ENCODE measurements at places on chromosomes 1 and 21.

- no peak for DNase-seq
Measured at GRCh38 chr1:5950201-5950895, 41.9 kb downstream of the NPHP4 start.

DNA sequence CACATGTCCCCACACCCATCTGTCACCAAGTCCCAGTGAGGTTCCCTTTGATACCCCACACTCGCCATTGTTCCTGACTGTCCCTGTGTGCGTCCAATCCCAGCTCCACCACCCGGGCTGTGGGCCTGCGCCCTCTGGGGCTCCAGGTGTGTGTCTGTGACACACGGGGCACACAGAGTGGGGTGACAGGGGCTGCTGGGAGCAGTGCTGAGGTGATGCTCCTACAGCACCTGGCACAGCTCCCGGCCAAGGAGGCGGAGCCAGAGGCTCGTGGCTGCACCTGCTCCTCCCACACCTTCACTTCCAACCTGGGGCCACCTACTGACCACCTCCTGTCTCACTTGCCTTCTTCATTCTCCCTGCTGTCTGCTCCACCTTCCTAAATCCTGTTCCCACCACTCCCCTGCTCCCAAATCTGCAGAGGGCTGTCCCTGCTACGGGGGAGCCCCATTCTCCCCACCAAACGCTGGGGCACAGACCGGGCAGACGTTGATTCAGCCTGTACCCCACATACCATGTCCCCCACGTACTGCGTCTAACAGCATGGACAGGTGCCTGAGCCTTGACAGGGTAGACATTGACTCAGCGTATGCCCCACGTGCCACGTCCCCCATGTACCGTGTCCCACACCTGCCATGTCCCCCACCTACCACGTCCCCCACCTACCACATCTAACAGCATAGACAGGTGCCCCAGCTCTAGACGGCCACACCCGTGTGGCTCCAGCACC, 16.4 kb downstream of the WDR4 start:
- DNase-seq = no peak

- DNase-seq = no peak
Measured at GRCh38 chr1:207219979-207220889, 101.2 kb upstream of the CD55 start.

DNA sequence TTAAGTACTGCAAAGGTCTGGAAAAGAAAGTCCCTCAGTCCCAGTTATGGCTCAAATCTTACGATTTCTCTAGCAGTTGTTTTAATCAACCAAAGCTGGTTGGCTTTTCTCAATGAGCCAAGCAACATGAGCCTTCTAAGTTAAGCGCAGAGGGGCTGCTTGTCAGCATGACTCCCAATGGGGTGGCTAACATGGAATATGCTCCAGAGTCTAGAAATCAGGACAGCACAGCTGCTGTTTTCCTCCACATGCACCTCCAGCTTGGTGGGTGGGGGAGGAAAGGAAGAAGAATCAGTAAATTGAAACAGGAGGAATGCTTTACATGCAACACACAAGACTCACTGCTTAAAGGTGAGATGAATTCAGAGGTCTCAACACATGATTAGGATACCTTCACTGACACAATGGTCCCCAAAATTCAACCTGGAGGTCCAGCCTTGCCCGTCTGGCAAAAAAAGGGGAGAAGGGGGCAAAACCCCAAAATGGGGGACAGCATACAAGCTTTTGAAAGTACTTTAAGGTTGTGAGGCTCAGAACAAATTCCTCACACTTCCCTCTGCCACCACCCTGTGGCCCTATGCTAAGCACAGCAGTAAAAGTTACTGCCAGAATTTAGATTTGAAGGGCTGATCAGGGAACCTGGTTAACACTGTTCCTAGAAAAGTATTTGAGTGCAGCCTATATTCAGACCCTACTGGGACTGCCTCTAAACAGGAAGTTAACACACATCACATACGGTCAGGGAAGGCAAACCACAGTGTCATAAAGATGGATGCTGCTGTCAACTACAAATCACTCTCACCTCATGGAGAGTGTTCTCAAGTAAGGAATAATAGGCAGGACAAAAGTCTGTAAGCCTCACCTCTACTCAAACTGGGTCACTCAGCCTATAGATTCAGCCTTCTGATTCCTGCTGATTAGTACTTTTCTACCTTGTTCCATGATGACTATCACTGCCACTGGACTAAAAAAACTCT, 2.6 kb downstream of the GATAD2B start:
- peak; percentile 23 for DNase-seq

DNA sequence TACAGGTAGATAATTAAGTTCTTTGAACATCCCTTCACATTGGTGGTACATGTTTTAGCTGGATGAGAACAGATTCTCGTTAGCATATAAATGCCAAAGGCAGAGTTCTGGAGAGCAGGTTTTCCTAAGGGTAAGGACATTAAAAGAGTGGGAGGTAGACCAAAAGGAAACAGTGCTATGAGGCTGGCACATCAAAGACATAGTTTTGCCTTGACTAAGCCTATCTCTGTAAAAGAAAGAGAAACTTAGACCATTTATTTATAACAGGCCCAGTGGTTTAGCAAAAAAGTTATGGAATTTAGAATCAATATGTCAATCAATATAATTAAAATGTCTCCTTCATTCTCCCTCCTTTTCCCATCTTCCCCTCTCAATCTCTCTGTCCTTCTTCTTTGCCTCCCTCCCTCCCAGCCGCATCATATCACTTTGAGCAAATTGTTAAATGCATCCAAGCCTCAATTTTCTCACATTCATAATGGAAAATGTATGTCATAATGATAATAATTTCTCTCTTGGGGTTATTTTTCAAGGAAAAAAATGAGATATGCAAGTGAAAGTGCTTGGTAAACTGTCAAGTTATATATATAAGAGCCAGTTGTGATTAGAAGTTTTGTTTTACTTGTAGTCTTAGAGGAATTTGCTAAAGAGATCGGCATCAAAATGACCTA, 209.9 kb upstream of the SGIP1 start:
- no peak for DNase-seq

DNA sequence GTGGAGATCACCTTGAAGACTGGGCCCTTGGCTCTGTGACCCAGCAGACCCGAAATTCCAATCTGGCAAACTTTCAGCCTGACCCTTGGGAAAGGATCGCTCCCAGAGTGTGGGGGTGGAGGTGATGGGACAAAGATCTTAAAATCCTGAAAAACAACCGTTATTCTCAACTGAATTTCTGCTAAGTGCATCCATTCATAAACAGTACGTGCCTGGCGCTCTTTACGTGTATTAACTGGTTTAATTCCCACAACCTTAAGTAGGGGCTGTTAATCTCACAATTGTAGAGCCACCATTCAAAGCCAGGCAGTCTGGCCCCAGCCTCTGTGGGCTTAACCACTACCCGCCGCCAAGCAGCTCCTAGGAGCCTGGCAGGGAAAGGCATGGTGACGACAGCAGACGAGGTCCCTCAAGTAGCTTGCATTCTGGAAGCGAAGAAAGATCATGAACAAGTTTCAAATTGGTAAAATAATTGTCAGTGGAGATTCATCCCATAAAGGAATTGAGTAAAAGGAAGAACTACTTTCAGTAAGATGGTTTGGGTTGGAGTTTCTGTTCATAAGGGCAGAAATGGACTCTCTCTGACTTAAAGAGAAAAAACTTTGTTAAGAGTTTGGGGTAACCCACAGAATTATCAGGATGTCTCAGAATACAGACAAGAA, 11.4 kb upstream of the RGS16 start:
- no peak for DNase-seq

DNA sequence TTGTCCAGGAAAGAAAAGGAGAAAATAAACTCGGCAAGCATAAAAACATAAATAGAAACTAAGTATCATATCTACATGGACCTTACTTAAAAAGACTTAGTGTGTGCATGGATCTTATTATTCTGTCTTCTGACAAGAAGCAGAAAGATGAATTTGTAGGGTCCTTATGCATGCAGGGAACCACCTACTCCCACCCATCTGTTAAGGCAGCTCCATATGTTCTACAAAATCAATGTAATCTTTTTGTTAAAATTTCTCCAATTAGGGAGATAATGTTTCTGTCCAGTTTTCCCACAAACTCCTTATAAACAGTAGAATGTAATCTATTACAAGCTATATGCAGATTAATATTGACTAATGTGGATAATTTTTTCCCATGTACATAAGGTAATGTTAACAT, 13.9 kb upstream of the PTPN14 start:
- no peak for DNase-seq

DNA sequence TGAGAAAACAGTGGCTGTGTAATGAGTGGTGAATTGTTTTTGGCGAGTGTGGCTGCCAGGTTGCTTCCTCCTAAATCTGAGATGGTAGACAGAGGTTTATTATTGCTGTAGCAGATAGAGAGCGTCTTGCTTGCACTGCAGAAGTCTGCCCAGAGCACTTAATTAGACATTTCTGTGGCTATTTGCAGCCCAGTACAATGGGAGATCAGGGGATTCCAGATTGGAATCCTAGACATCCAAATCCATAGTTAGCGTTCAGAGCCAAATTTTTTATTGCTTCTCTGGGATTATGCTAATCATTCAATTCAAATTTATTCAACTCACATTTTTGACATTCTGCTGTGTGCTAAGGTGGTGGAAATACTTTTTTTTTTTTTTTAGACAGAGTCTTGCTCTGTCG, 30.0 kb downstream of the KIF26B start:
- DNase-seq = no peak

- no peak for DNase-seq
Measured at GRCh38 chr1:18951818-18952391, 4.6 kb downstream of the IFFO2 start.

- DNase-seq = no peak
Measured at GRCh38 chr1:173715538-173715844, 710 bp downstream of the KLHL20 start.

GRCh38 chr1:228007801-228008341, 1.1 kb downstream of the WNT3A start:
- DNase-seq = no peak

DNA sequence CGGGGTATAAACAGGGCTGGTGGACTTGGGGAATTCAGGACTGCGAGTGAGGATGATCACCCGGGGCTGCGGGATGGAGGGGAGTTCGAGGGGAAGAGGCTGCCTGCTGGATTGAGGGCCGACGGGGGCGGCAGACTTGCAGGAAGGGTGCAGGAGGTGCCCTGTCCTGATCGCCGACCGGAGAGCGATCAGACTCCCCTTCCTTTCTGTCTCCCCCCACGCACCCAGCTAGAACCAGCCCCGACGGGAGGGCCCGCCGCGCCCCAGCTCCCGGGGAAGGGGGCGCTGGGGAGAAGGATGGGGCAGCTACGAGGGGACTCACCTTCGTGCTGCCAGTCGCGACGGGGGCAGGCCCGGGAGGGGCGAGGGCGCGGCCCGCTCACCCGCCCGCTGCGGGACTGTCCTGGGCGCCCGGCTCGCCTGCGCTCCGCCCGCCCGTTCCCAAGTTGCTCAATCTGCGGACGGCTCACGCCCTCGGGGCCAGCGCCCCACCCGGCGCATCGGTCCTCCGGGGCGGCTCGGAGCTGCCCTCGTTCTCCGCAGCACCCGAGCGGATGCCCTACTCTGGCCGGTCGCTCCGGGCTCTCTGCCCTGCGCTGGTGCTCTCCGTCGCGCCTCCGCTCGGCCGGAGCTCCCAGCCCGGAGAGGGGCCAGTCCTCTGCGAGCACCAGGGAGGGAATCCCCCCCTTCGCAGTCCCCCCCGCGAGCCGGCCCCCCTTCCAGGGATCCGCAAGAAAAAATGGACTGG, at the start of gene RSPO1:
Gene RSPO1, minus strand, starts transcription at position 649 of the 748 bp plus-strand sequence. CDS start 5,231 bp downstream, outside the sequence.
- DNase-seq = peak; percentile 40

DNA sequence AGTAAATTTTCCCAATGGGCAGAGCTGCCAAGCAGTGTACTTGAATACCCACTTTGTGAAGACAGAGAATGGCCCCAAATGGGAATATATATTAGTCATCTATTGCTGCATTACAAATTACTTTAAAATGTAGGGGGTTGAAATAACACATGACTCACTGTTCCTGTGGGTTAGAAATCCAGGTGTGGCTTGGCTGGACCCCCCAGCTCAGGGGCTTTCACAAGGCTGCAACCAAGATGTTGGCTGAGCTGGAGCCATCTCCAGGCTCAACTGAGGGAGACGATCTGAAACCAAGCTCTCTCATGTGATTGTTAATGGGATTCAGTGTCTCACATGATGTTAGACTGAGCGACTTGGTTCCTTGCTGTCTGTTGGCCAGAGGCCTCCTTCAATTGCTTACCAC, 33.4 kb upstream of the ARHGAP29 start:
- DNase-seq = no peak

GRCh38 chr1:52674497-52675384, 23.4 kb downstream of the COA7 start:
- no peak for DNase-seq

GRCh38 chr1:119431836-119432235, 16.9 kb downstream of the HSD3B2 start:
- DNase-seq = no peak

GRCh38 chr1:109649491-109649914, 6.4 kb upstream of the GSTM4 start:
- DNase-seq = no peak

DNA sequence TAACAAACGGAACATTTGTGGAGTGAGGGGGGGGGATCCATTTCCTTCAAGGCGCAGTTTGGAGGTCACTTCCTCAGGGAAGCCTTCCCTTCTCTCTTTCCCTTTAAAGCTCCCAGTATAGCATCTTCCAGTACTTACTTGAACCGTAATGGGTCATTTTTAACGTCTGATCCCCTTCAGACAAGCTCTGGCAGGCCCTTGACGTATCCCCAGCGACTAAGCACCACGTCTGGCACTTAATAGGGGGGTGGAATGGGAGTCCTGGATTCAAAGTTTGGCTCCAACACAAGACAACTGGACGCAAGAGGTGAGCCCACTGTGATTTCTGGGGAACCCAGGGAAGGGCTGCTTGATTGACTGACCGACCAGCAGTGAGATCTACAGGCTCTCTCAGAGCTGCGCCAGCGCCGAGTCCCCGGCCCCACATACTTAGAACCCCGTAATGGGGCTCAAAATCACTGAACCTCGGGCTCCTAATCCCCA, 441 bp downstream of the YARS1 start:
- DNase-seq = no peak

- no peak for DNase-seq
Measured at GRCh38 chr1:198860371-198860770, 221.5 kb downstream of the PTPRC start.

- no peak for DNase-seq
Measured at GRCh38 chr1:10674222-10674621, 122.2 kb downstream of the CASZ1 start.

DNA sequence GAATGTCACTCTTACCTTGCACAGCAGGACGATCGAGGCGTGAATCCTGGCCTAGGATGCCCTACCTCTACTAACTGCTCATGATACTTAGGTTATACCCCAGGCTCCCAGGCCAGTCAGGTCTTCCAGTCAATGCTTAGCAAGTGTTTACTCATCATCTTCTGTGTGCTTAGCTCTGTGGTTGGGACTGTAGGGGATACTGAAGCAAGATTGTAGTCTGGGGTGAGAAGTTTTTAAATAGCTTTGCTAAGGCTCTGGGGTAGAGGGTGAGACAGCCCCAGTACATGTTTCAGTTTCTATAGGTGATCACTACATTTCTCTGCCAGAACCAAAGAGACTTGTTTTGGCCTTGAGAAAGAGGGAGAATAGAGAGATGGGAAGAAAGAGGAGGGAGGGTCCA, 250.8 kb upstream of the KIAA0040 start:
- no peak for DNase-seq
